ENCODE measurements at places on chromosomes 5 and 9. TPM values are rescaled to one million over a fixed set of nuclear protein-coding genes. Genes with fewer than 3 reads are reported as not detected.

- H3K27ac ChIP-seq = no peak overlapping the region
- H3K4me3 ChIP-seq = no peak overlapping the region
- no peak for DNase-seq
- no peaks in the 10 kb centered on the region for H3K4me1 ChIP-seq
These were observed 13.9 kb upstream of the UBLCP1 start for GRCh38 chr5:159249158-159249557.

- peaks cover 14% of the 10 kb centered on the region for H3K27me3 ChIP-seq
- no peak for DNase-seq
- no peaks in the 10 kb centered on the region for H3K36me3 ChIP-seq
- H3K4me1 ChIP-seq = no peaks in the 10 kb centered on the region
These were observed 7.6 kb downstream of the BASP1 start for GRCh38 chr5:17224858-17225511.

The OR2K2 gene
- not detected for total RNA-seq

GRCh38 chr5:56025151-56025885 is 30.6 kb upstream of the IL6ST start:
- DNase-seq = no peak
- no peaks in the 10 kb centered on the region for H3K36me3 ChIP-seq
- H3K4me1 ChIP-seq = no peaks in the 10 kb centered on the region
- H3K27ac ChIP-seq = no peak overlapping the region
- H3K4me3 ChIP-seq = no peak overlapping the region
- H3K27me3 ChIP-seq = no peaks in the 10 kb centered on the region

The PCDHGA6 gene
- not detected for total RNA-seq

DNA sequence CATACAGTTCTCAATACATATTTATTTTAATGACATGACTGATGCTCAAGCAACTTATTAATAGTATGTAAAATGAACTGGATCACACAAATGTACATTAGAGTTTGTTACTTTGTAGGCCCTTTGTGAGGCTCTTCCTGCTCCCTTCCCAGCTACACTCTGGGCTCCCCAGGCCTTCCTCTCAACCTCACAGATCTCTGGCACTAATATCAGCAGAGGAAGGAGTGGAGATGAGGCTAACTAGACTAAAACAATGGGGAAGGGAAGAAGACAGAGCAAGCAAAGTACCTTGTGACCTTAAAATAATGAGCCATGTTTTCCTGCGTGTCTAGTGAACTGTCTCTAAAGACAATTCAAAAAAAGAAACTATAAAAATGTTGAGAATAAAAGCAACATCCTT is 30.3 kb upstream of the TEK start:
- H3K27me3 ChIP-seq = no peaks in the 10 kb centered on the region
- no peak for DNase-seq
- no peaks in the 10 kb centered on the region for H3K4me1 ChIP-seq
- H3K4me3 ChIP-seq = no peak overlapping the region
- H3K27ac ChIP-seq = no peak overlapping the region
- H3K36me3 ChIP-seq = no peaks in the 10 kb centered on the region

DNA sequence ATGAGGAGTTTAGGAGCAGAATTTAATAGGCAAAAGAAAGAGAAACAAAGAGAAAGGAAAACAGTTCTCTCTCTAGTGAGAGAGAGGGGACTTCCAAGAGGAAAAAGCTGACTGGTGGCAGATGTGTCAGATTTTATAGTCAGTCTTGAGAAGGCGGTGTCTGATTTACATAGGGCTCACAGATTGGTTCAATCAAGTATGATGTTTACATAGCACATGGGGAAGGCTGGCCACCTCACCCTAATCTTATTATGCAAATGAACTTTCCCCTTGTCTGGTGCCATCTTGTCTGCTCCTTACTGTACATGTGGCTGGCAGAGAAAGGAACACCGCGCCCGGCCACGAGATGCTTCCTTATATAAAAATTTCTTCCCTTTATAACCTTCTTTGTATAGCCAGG is 24.7 kb downstream of the UNC13B start:
- H3K4me1 ChIP-seq = no peaks in the 10 kb centered on the region
- no peaks in the 10 kb centered on the region for H3K27me3 ChIP-seq
- H3K27ac ChIP-seq = no peak overlapping the region
- H3K36me3 ChIP-seq = no peaks in the 10 kb centered on the region

DNA sequence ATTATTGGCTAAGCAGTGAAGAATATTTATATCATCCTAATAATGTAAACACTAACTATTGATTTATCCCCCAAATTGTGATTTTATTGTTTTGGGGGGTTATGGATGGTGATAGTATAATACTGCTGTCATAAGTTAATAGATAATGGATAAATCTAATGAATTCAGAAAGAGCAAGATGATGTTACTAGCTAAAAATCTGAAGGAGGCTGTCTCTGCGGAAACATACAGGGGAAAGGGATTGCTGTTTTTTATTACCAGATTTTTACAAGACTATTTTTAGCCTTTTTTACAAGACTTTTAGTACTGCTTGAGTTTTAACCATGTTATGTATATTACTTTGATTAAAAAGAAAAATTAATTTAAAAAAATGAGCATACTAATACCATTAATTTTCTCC is 5.3 kb upstream of the ABL1 start:
- H3K4me1 ChIP-seq = peaks cover 15% of the 10 kb centered on the region
- no peaks in the 10 kb centered on the region for H3K36me3 ChIP-seq

DNA sequence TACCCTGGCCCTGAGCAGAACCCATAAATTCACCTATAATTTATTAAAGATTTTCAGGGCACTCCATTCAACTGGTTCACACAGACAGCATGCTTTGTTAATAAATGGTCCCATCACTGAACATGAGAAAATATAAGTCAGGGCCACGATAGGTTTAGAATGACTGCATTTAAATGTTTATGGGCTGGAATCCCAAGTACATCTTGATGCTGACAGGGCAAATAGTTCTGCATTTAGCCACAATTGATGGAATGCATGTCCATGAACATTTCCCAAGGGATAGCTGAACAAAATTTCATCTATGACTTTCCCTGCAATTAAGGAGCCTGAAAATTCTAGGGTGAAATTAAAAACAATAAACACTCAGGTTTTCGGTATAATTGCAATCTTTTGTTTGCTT is 124.5 kb downstream of the CAAP1 start:
- H3K4me1 ChIP-seq = no peaks in the 10 kb centered on the region
- no peaks in the 10 kb centered on the region for H3K36me3 ChIP-seq
- no peak overlapping the region for H3K4me3 ChIP-seq
- DNase-seq = no peak

The IL13 gene
- total RNA-seq = not detected

GRCh38 chr5:95102080-95102479 is 182.8 kb downstream of the MCTP1 start:
- H3K36me3 ChIP-seq = no peaks in the 10 kb centered on the region
- H3K27me3 ChIP-seq = no peaks in the 10 kb centered on the region
- DNase-seq = no peak

- peaks cover 30% of the 10 kb centered on the region for H3K27me3 ChIP-seq
- no peaks in the 10 kb centered on the region for H3K36me3 ChIP-seq
- H3K4me3 ChIP-seq = peak overlapping the region; percentile 14
- no peak overlapping the region for H3K27ac ChIP-seq
These were observed 1.1 kb downstream of the PPIC start for GRCh38 chr5:123035360-123035917.

The NUTM2G gene
- not detected for total RNA-seq

GRCh38 chr5:31244921-31245320 is 51.4 kb downstream of the CDH6 start:
- H3K27me3 ChIP-seq = no peaks in the 10 kb centered on the region
- H3K4me1 ChIP-seq = no peaks in the 10 kb centered on the region
- no peak overlapping the region for H3K4me3 ChIP-seq

The SEMA6A gene
- not detected for total RNA-seq

- no peak for DNase-seq
- no peaks in the 10 kb centered on the region for H3K27me3 ChIP-seq
- no peak overlapping the region for H3K27ac ChIP-seq
- H3K36me3 ChIP-seq = no peaks in the 10 kb centered on the region
- no peak overlapping the region for H3K4me3 ChIP-seq
These were observed 235.0 kb downstream of the ACTL7B start for GRCh38 chr9:108620767-108621166.

DNA sequence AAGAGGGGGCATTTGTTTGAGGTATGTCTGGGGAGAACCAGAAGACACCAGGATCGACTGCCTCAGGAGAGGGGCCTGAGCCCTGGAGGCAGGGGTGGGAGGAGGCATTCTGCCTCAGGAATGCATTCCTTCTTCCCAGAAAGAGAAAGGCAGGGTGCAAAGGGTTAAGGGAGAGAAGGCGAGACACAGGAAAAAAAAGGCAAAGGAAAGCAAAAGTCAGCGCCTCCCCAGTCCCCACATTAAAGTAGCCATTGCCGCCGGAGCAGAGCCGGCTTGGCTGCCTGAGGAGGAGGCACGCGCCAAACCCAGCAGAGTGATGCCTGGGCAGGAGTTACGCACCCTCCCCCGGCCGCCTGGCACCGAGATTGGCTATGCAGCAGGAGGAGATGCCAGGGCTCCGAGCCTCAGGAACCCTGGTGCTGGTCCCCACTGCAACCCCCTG is 123.8 kb upstream of the PHYKPL start:
- peaks cover 8% of the 10 kb centered on the region for H3K4me1 ChIP-seq
- H3K36me3 ChIP-seq = no peaks in the 10 kb centered on the region
- H3K4me3 ChIP-seq = no peak overlapping the region

DNA sequence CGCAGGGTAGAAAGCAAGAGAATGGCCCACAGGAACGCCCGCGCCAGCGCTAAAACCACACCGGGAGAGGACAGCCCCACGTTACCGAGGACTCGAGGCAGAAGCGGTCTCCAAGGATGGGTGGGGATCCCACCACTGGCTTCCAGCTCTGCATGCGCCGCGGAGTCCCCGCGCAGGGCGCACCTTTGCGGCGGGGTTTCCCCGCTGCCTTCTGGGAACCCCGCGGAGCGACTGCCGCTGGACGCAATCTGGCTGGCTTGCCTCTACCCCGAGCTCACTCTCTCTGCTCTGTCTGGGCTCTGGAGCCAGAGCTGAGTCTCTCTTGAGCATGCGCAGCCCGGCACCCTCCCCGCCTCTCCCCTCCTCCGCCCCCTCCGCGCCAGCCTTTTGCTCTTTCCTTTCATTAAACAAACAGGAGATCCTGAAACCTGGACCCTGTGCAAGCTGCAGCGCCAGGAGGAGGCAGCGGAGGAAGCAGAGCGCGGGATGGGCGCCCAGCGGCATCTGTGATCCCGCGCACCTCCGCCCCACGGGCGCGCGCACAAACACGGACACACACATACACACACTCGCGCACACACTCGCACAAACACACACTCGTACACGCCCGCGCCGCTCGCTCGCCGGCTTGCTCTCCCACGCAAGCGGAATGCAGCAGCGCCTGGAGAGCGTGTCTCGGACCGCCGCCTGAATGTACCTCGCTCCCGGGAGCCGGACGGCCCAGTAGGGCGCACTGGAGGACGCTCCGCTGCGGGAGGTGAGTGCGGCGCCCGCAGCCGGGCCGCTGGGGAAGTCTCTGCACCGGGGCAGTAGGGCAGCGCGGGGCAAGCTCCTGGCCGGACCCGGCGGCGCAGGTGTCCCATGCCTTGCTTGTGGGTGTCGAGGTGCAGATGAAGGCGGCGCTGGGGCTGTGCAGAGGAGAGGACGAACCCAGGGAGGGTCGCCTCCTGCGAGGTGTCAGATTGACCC is at the start of gene PLPPR1:
TSS of gene PLPPR1 (plus strand) at position 382 of the 969 bp plus-strand sequence.
- no peaks in the 10 kb centered on the region for H3K36me3 ChIP-seq
- no peak within 1 kb of the TSS for H3K4me3 ChIP-seq

DNA sequence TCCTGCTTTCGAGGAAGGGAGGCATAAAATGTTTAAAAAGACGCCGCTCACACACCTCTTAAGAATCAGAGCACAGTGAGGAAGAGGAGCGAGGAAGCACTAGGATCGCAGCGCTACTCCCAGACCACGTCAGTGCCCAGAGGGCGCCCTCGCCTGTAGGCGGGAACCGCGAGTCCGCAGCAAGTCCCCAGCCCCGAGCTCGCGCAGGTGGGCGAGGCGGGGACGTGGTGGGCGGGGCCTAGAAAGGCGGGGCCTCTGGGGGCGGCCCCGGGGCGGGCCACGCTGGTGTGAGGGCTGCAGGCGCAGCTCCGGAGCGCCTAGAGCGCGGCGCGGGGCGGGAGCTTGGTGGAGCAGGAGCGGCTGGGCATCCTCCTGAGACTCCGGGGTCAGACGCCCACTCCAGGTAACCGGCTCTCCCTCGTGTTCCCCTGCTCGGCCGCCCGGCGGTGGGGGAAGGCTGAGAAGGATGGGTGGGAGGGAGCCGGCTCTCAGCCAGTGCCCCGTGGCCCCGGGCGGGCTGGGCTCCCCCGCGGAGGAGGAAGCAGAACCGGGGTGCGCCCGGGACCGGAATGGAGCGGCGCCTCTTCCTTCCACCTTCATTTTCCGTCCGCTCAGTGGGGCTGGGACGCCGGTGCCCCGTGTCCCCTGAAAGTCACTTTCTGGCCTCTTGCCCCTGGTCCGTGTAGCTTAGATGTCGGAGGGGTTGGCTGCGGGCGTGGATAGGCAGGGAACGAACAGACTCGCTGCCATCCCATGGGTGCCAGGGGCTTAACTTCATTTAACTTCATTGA is at the start of gene GCNT1:
TSS of gene GCNT1 (plus strand) at position 280 of the 791 bp plus-strand sequence. CDS start 43,200 bp downstream, outside the sequence.
- peak within 1 kb of the TSS; percentile 75 for H3K4me3 ChIP-seq
- H3K36me3 ChIP-seq = no peaks in the 10 kb centered on the region
- H3K27ac ChIP-seq = no peak within 1 kb of the TSS
- DNase-seq = peak; percentile 82
- H3K4me1 ChIP-seq = peaks cover 25% of the 10 kb centered on the region
- H3K27me3 ChIP-seq = no peaks in the 10 kb centered on the region

- H3K36me3 ChIP-seq = no peaks in the 10 kb centered on the region
- DNase-seq = no peak
- H3K4me1 ChIP-seq = no peaks in the 10 kb centered on the region
- no peak overlapping the region for H3K27ac ChIP-seq
These were observed 76.5 kb upstream of the PJA2 start for GRCh38 chr5:109486200-109486804.

Data from CD4-positive, alpha-beta T cell (primary cell).